ENCODE measurements at places on chromosomes 16 and 17. TPM values are rescaled to one million over a fixed set of nuclear protein-coding genes. Genes with fewer than 3 reads are reported as not detected.

SLC26A11 gene
- total RNA-seq, result 36.3 TPM

DNAI2 gene
- total RNA-seq, result not detected

ANKRD40CL gene
- total RNA-seq, result not detected

DNAH17 gene
- 0.14 TPM for total RNA-seq

KRTAP4-16 gene
- total RNA-seq, result not detected

C16orf92 gene
- total RNA-seq, result not detected

CCL4L2 gene
- total RNA-seq, result not detected

PRR29 gene
- 1.9 TPM for total RNA-seq

DPEP1 gene
- total RNA-seq, result 0.47 TPM

CALB2 gene
- total RNA-seq, result 0.25 TPM

SSTR5 gene
- not detected for total RNA-seq

KRTAP4-12 gene
- total RNA-seq, result not detected

GRCh38 chr17:32912218-32912897 lies 15.6 kb upstream of the TMEM98 start:
- DNase-seq, result no peak
- H3K4me1 ChIP-seq, result peaks cover 8% of the 10 kb centered on the region
- no peak overlapping the region for H3K4me3 ChIP-seq
- no peaks in the 10 kb centered on the region for H3K36me3 ChIP-seq
- H3K27me3 ChIP-seq, result no peaks in the 10 kb centered on the region
- peak overlapping the region; percentile 31 for H3K27ac ChIP-seq

- peak overlapping the region; percentile 77 for H3K4me3 ChIP-seq
- H3K27me3 ChIP-seq, result no peaks in the 10 kb centered on the region
- peaks cover 8% of the 10 kb centered on the region for H3K36me3 ChIP-seq
- no peak overlapping the region for H3K27ac ChIP-seq
- H3K4me1 ChIP-seq, result peaks cover 51% of the 10 kb centered on the region
Measured at GRCh38 chr16:50548909-50549560, 839 bp downstream of the NKD1 start.

- no peaks in the 10 kb centered on the region for H3K36me3 ChIP-seq
- no peak overlapping the region for H3K4me3 ChIP-seq
- H3K27me3 ChIP-seq, result no peaks in the 10 kb centered on the region
- DNase-seq, result no peak
- peaks cover 2% of the 10 kb centered on the region for H3K4me1 ChIP-seq
- no peak overlapping the region for H3K27ac ChIP-seq
Measured at GRCh38 chr16:88289561-88289960, 93.2 kb upstream of the ZNF469 start.

- no peak for DNase-seq
- H3K27ac ChIP-seq, result peak overlapping the region; percentile 77
Measured at GRCh38 chr16:29675811-29676643, 3.0 kb upstream of the QPRT start.

DNA sequence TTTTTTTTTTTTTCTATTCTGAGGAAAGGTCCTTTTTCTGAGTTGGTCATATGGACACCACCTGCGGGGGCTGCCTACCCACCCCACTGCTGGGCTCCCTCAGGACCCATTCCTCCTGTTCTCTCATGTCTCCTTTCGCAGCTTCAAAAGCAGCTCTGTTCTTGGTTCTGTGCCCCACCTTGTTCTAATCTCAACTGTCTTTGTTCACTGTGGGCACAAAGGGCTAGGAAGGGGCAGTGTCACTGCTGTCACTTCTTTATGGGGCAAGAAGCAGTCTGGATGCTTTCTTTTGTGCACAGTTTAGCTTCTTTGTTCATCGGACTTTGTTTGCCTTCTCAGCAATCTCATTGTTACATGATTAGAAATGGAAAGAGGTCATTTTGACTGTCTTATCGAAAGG lies 7.1 kb downstream of the GOSR2 start:
- no peaks in the 10 kb centered on the region for H3K27me3 ChIP-seq
- peak overlapping the region; percentile 98 for H3K27ac ChIP-seq
- peaks cover 56% of the 10 kb centered on the region for H3K4me1 ChIP-seq
- no peak for DNase-seq
- peaks cover 35% of the 10 kb centered on the region for H3K36me3 ChIP-seq
- H3K4me3 ChIP-seq, result no peak overlapping the region

- H3K4me1 ChIP-seq, result peaks cover 23% of the 10 kb centered on the region
- H3K27ac ChIP-seq, result peak within 1 kb of the TSS; percentile 99
- H3K36me3 ChIP-seq, result no peaks in the 10 kb centered on the region
Measured at GRCh38 chr17:32876417-32877163, at the start of gene MYO1D. MYO1D (minus strand) TSS chr17:32877124; CDS start chr17:32876872, 252 bp downstream.

DNA sequence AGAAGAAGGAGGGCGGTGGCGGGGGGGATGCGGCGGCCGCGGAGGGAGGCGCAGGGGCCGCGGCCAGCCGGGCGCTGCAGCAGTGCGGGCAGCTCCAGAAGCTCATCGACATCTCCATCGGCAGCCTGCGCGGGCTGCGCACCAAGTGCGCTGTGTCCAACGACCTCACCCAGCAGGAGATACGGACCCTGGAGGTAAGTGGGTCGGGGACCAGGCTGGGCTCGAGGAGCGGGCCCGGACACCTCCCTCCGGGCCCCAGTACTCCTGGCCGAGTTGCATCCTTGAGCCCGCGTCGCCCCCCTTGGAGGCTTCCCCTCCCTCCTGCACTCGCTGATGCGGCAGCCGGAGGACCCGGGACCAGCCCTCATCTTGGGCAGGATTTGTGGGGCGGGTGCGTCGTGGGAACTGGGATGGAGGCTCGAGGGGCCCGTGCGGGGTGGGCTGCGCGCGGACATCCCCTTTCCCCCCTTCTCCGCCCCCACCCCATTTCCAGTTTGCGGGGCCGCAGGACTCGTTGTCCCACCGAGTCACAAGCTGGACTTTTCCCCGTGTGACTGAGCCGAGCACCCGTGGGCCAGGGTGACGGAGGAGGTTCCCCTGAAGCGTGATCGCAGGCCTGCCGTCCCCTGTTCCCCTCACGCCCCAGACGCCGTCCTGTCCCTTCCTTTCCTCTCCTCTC lies 572 bp downstream of the KSR1 start:
- DNase-seq, result no peak
- peak overlapping the region; percentile 79 for H3K4me3 ChIP-seq
- no peaks in the 10 kb centered on the region for H3K36me3 ChIP-seq
- no peak overlapping the region for H3K27ac ChIP-seq

DNA sequence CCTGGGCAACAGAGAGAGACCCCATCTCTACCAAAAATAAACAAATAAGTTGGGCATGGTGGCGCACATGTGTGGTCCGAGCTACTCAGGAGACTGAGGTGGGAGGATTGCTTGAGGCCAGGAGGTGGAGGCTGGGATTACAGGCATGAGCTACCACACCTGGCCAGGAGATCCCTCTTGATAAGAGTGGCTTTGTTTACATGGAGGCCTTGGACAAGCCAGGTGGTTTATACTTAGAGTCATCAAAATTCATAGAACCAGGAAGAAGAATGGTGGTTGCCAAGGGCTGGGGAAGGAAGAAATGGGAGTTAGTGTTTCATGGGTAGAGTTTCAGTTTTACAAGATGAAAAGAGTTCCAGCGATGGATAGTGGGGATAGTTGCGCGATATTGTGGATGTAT lies 8.8 kb upstream of the ZFP1 start:
- H3K36me3 ChIP-seq, result no peaks in the 10 kb centered on the region
- H3K27ac ChIP-seq, result no peak overlapping the region
- no peaks in the 10 kb centered on the region for H3K27me3 ChIP-seq
- H3K4me3 ChIP-seq, result no peak overlapping the region
- H3K4me1 ChIP-seq, result no peaks in the 10 kb centered on the region

GRCh38 chr17:81196505-81197408 lies 26.0 kb downstream of the CEP131 start:
- DNase-seq, result no peak
- H3K4me3 ChIP-seq, result no peak overlapping the region
- no peaks in the 10 kb centered on the region for H3K27me3 ChIP-seq
- no peak overlapping the region for H3K27ac ChIP-seq
- no peaks in the 10 kb centered on the region for H3K36me3 ChIP-seq

DNA sequence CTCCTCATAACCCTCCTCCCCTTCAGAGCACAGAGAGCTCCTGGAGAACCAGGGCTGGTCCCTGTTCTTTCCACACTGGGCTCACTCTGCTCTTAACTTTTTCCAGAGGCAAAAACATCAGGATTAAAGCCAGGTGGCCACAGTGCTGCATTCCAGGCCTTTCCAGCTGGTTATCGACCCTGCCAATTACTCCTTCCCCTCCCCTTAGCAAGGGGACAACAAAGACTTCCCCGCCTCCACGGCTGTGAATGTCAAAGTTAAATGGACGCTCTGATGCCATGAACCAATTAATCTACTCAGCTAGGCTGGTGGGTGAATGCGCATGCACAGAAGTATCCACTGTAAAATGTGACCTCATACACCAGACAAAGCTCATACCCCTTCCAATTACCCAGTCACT lies 23.1 kb downstream of the ACLY start:
- peak overlapping the region; percentile 90 for H3K27ac ChIP-seq
- peaks cover 15% of the 10 kb centered on the region for H3K4me1 ChIP-seq
- no peaks in the 10 kb centered on the region for H3K27me3 ChIP-seq
- H3K36me3 ChIP-seq, result peaks cover 46% of the 10 kb centered on the region
- no peak for DNase-seq

GRCh38 chr17:70955441-70955840 lies 786.1 kb downstream of the KCNJ2 start:
- DNase-seq, result no peak
- no peak overlapping the region for H3K4me3 ChIP-seq
- H3K27me3 ChIP-seq, result no peaks in the 10 kb centered on the region
- no peaks in the 10 kb centered on the region for H3K36me3 ChIP-seq
- H3K27ac ChIP-seq, result no peak overlapping the region

- no peak overlapping the region for H3K4me3 ChIP-seq
- no peaks in the 10 kb centered on the region for H3K4me1 ChIP-seq
- H3K27me3 ChIP-seq, result no peaks in the 10 kb centered on the region
- DNase-seq, result no peak
Measured at GRCh38 chr17:58506354-58507080, 7.9 kb downstream of the MTMR4 start.

DNA sequence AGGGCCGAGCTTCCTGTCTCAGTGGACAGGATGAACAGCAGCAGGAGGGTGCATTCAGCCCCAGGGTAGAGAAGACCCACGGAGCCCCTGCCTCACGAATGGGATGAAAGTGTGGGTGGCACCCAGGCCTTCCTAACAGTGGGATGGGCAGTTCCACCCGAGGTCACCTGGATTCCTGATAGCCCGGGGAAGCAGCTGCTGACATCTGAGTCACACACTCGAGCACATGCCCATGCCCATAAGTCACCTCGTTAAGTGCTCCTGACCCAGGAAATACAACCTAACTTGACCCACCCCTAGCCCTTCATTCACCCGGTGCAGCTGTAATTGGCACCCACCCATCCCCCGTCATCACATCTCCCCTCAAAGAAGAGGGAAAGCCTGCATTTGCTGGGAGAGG lies 85.3 kb upstream of the FOXF1 start:
- H3K4me1 ChIP-seq, result peaks cover 23% of the 10 kb centered on the region
- no peak for DNase-seq
- H3K36me3 ChIP-seq, result no peaks in the 10 kb centered on the region
- H3K27me3 ChIP-seq, result peaks cover 24% of the 10 kb centered on the region

DNA sequence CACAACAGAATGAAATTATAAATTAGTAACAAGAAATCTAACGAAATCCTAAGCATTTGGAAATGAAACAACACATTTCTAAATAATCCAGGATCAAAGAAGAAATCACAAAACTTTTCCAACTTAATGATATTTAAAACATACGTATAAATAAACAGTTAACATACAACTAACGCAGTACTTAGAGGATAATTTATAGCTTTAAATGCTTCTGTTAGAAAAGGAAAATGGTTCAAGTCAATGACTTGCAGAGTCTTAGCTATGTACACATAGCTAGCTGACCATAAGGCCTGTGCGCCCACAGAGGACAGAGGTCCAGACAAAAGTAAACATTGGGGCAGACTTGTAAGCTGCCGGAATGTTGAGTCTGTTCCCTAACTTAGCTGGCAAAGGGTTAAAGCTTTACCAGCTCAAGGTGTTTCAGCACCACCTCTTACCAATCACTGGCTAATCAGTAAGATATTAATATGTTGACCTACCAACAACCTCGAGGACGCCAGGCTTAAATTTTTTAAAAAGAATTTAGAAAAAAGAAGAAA lies 84.6 kb downstream of the PARN start:
- H3K4me3 ChIP-seq, result no peak overlapping the region
- DNase-seq, result no peak
- peaks cover 40% of the 10 kb centered on the region for H3K36me3 ChIP-seq
- no peaks in the 10 kb centered on the region for H3K27me3 ChIP-seq
- H3K4me1 ChIP-seq, result peaks cover 9% of the 10 kb centered on the region
- H3K27ac ChIP-seq, result no peak overlapping the region

GRCh38 chr16:23869052-23869451 lies 33.3 kb downstream of the PRKCB start:
- H3K4me1 ChIP-seq, result no peaks in the 10 kb centered on the region
- no peak overlapping the region for H3K4me3 ChIP-seq
- H3K36me3 ChIP-seq, result no peaks in the 10 kb centered on the region
- H3K27ac ChIP-seq, result no peak overlapping the region
- H3K27me3 ChIP-seq, result peaks cover 70% of the 10 kb centered on the region

DNA sequence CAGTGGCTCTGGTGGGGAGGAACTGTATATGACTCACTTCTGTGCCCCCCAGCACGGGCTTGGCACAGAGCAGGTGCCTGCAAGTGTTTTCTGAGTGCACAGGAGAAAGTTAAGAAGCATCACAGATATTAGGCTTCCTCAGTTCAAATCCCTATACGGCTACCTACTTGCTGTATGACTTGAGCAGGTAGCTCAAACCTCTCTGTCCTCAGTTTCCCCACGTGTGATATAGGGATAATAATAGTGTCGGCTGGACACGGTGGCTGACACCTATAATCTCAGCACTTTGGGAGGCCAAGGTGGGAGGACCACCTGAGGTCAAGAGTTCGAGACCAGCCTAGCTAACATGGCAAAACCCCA lies 95.7 kb downstream of the C16orf78 start:
- no peak for DNase-seq
- peaks cover 5% of the 10 kb centered on the region for H3K4me1 ChIP-seq
- H3K27ac ChIP-seq, result no peak overlapping the region
- H3K36me3 ChIP-seq, result no peaks in the 10 kb centered on the region

DNA sequence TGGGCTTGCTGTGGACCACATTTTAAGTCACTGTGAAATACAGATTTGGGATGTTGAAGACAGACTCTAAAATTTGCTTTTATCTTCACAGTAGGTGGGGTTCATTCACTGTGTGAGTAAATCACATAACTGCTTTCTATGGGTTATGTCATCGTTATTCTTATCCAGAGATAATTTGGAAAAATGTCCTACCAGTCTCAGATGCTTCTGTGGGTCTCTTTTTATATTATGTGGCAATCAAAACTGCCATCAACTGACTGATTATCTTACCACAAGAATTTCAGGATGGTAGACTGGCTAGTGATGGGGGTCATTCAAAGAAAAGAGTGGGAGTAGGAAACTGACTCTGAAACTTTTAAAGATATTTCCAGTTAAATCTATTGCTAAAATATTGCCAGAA lies 3.1 kb downstream of the HSBP1 start:
- H3K4me1 ChIP-seq, result peaks cover 40% of the 10 kb centered on the region
- DNase-seq, result no peak
- peaks cover 7% of the 10 kb centered on the region for H3K36me3 ChIP-seq
- peak overlapping the region; percentile 60 for H3K27ac ChIP-seq

GRCh38 chr17:3815925-3816324 lies 14.9 kb upstream of the ITGAE start:
- no peaks in the 10 kb centered on the region for H3K4me1 ChIP-seq
- no peak overlapping the region for H3K27ac ChIP-seq
- H3K4me3 ChIP-seq, result no peak overlapping the region
- H3K36me3 ChIP-seq, result peaks cover 24% of the 10 kb centered on the region
- no peak for DNase-seq
- H3K27me3 ChIP-seq, result no peaks in the 10 kb centered on the region

- peaks cover 34% of the 10 kb centered on the region for H3K4me1 ChIP-seq
- no peak overlapping the region for H3K4me3 ChIP-seq
- H3K27me3 ChIP-seq, result no peaks in the 10 kb centered on the region
- DNase-seq, result no peak
- no peak overlapping the region for H3K27ac ChIP-seq
- peaks cover 12% of the 10 kb centered on the region for H3K36me3 ChIP-seq
Measured at GRCh38 chr16:85534536-85535351, 78.4 kb upstream of the GSE1 start.
